Progenitor cell of endocrine pancreas (in vitro differentiated cells): ENCODE measurements at places on chromosomes 2 and 18. TPM values are rescaled to one million over a fixed set of nuclear protein-coding genes. Genes with fewer than 3 reads are reported as not detected.

- DNase-seq, result no peak
Measured at GRCh38 chr2:231326404-231326803, 69.1 kb upstream of the B3GNT7 start.

The GAL3ST2 gene
- total RNA-seq, result 0.51 and 0.84 TPM in 2 replicates

DNA sequence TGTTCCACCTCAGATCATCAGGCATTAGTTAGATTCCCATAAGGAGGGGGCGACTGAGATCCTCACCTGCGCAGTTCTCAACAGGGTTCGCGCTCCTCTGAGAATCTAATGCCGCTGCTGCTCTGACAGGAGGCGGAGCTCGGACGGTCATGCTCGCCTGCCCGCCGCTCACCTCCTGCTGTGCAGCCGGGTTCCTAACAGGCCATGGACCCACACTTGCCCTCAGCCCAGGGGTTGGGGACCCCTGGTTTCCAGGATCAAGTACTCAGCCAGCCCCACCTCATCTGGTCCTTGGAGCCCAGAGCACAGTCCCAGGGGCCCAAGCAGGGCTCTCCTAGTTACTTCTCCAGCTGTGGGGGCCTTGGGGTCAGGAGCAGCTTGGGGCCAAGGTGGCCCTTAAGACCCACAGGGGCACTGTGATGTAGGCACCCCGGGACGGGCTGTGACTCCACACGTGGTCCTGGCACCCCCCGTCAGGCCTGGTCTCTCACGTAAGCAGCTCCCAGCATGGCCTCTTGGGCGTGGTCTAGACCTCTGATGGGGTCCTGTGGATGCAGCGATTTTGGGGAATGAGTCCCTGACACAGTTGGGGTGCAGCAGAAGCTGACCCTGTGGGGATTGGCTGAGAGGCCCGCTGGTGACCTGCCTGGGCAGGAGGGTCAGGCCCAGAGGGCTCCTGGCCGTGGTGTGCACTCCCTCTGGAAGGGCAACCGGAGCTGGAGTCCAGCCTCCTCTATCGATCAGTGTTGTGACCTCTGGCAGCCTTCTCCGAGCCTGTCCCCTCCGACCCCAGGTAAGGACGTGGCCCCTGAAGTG, 28.3 kb upstream of the OTOS start:
- DNase-seq, result no peak

GRCh38 chr2:98485453-98485755, 40.7 kb downstream of the INPP4A start:
- no peak for DNase-seq

DNA sequence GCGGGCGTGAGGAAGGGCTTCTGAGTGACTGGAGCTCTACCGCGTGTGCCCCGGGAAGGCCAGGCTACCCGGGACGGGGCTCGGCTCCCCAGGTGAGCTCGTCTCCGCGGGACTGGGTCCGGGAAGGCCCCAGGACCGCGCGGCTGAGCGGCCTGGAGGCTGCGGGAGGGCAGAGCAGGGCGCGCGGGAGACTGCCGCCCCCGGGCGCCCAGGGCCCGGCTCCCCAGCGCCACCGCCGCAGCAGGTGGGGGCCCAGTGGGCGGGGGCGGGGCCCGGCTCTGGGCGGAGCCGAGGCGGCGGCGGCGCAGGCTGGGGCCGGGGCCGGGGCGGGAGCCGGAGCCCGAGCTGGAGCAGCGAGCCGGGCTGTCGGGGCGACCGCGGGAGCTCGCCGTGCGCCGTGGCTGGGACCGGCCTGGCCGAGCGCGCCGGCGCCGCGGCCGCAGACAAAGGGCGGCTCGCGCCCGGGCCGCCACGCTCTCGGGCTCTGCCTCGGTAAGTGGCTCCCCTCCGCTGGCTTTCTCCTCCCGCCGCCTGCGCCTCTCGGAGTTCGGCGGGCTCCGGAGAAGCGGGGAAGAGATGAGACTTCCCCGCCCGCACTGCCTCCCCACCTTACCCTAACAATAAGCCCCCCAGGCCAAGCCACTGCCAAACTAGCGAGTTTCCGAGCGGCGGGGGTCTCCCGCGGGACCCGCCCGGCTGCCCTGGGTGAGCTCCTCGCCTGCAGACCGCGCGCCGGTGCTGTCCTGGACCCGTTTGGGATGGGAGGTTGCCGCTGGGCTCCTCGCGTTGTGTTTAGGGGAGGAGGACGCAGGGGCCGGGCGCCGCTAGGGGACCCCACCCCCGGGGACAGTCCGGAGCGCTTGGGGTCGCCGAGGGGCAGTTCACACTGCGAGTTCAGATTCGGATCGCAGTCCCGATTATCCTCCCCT, at the start of gene MAPK4:
MAPK4 (plus strand) TSS at position 336 of the 929 bp plus-strand sequence. CDS start 103,872 bp downstream, outside the sequence.
- peak; percentile 50 for DNase-seq
